Vagina (tissue), 2 donors: ENCODE measurements at places on chromosomes 6 and 20. TPM values are rescaled to one million over a fixed set of nuclear protein-coding genes. Genes with fewer than 3 reads are reported as not detected.

MYCT1 gene
- total RNA-seq, result 8.3 TPM

BPI gene
- not detected for total RNA-seq

- DNase-seq, result no peak
Observed at GRCh38 chr20:64185276-64185900, 21.1 kb downstream of the MYT1 start.

DNA sequence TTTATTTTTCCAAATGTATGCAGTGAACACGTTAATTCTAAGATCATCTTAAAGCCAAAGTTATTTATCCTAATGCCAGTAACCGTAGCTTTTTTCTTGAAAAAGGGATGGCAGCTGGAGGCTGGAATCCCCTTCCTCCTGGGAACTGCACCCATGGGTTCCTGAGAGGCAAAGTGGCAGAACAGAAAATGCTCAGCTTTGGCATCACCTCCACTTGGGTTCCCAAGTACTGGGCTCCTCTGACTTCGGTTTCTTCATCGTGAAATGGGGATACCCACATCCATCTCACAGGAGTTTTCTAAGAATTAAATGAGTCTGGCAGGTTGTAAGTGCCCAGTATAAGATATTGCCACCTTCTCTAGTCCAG lies 6.2 kb upstream of the DDX43 start:
- DNase-seq, result no peak

DNA sequence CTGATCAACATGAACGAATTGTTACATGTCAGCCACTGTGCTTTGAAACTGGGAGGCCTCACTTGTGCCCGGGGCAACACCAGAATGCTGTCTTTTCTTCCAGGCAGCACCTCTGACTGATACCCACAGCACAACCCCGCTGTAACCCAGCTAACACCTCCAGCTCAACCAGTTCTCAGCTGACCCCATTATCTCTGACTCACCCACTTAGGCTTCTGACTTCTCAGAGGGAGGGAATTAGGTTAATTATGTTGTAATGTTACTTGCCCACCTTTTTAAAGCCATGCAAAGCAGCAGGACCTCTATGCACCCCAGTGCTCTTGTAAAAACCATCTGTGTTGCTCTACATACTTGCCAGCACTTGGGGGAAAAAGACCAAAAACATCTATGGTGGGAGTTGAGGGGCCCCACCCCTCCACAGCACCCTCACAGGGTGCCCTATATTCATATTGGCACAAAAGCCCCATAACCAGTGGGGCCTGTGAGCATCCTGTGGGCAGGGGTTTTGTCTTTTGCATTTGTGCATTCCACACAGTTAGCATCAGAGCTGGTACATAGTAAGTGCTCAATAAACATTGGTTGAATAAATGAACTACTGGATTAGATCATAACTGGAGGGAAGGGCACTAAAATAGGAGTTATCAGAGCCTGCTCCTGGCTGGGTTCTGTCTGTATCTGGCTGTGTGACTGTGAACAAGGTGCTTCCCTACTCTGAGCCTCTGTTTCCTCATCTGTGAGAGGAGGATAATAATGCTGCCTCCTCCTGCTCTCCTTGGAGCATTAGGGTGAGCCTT lies 22.3 kb downstream of the BNIP5 start:
- no peak for DNase-seq

SLC25A27 gene
- 39.3 TPM for total RNA-seq

DNA sequence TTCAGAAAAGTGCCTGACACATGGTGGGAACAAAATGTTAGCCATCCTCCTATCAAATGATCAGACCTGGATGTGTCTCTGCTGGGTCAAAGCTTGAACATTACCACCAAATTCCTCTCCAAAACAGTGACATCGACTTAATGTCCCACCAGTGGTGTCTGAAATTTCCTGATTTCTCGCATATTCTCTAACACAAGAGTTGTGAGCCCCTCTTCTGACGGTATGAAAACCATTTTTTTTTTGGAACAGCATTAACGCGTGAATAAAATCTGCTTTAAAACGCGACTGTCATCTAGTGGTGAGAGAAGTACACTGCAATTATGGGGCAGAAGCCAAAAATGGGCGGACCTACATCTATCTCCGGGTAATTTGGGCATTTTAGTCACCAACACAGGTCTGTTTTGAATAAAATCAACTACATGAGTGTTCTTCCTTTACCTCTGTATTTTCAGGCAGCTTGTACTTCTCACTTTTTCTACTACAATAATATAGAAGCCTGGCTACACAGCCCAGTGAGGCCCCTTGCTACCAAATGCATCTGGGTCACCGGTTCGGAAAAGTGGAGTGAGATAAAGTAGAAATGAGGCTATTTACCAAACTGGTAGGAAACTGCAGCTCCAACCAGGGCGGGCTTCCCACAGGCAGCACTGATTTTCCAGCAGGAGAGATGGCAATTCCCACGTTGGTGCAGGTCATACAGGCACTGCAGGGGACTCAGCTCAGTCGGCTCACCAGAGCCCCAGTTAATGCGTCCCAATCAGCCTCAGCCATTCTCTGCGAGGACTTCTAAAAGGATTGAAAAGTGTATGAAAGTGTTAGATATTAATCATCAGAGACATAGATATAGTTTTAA lies 27.4 kb downstream of the MGME1 start:
- no peak for DNase-seq

SLC4A11 gene
- 4.9 TPM for total RNA-seq

DNA sequence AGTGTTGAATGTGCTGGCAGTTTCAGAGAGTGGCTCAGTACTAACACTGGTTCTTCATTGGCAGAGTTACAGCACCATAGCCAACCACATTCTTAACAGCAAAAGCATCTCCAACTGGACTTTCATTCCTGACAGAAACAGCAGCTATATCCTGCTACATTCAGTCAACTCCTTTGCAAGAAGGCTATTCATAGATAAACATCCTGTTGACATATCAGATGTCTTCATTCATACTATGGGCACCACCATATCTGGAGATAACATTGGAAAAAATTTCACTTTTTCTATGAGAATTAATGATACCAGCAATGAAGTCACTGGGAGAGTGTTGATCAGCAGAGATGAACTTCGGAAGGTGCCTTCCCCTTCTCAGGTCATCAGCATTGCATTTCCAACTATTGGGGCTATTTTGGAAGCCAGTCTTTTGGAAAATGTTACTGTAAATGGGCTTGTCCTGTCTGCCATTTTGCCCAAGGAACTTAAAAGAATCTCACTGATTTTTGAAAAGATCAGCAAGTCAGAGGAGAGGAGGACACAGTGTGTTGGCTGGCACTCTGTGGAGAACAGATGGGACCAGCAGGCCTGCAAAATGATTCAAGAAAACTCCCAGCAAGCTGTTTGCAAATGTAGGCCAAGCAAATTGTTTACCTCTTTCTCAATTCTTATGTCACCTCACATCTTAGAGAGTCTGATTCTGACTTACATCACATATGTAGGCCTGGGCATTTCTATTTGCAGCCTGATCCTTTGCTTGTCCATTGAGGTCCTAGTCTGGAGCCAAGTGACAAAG lies 17.0 kb upstream of the ADGRF4 start:
- DNase-seq, result no peak

NOTCH4 gene
- total RNA-seq, result 18.2 TPM
